ENCODE measurements at places on chromosomes 6 and 20.

DNA sequence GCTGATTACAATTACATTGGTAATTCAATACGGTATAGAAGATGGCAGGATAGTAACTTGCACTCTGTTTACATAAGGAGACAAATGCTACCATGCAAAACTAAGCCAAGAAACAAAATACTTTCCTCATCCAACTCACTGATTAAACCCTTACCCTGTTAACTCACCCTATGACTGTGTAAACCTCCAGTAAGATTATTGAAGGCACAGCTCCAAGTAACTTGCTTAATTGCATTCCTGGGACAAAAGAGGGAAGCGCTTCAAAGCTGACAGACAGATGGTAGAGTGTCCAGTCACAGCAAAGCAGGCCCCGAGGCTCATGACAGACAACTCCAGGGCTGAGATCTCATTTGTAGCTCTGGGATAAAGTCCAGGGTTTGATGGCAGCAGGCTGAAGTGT, 6.9 kb upstream of the KIF16B start:
- no peak for DNase-seq

GRCh38 chr6:108689272-108690161, 128.8 kb downstream of the FOXO3 start:
- no peak for DNase-seq

- no peak for DNase-seq
These were observed 119.0 kb downstream of the ADGRG6 start for GRCh38 chr6:142420802-142421201.

DNA sequence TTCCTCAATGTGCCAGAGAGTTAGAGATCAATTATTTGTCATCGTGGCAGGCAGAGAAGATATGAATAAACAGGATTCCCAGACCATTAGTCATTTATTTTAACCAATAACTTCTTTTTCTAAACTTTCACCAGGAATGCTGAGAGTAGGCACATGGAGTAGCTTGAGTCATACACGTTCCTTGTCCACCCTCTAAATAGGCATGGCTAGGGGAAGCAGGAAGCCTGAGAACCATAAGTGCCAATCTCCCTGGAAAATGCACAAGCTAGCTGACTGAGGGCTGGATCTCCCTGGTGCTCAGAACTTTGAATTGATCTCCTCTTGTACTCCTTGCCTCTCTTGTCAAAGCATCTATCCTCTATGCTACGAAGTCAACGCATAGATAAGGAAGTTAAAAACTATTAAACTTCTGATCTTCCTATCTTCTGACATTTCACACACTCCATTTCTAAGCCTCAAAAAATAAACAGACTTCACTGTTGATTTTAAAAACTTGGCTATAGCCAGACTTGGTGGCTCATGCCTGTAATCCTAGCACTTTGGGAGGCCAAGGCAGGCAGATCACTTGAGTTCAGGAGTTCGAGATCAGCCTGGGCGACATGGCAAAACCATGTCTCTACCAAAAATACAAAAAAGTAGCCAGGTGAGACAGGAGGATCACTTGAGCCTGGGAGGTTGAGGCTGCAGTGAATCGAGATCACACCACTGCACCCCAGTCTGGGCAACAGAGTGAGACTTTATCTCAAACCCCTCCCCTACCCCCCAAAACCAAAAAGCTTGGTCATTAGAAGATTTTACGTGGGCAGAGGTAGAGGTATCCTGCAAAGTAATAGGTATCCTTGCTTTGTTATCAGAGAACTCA, 11.8 kb downstream of the ADTRP start:
- no peak for DNase-seq

GRCh38 chr6:152462716-152463115, 174.4 kb downstream of the SYNE1 start:
- no peak for DNase-seq

GRCh38 chr6:53241938-53242337, 93.3 kb upstream of the GCM1 start:
- DNase-seq = no peak

GRCh38 chr6:109239160-109239559, 143.1 kb downstream of the CD164 start:
- DNase-seq = no peak

DNA sequence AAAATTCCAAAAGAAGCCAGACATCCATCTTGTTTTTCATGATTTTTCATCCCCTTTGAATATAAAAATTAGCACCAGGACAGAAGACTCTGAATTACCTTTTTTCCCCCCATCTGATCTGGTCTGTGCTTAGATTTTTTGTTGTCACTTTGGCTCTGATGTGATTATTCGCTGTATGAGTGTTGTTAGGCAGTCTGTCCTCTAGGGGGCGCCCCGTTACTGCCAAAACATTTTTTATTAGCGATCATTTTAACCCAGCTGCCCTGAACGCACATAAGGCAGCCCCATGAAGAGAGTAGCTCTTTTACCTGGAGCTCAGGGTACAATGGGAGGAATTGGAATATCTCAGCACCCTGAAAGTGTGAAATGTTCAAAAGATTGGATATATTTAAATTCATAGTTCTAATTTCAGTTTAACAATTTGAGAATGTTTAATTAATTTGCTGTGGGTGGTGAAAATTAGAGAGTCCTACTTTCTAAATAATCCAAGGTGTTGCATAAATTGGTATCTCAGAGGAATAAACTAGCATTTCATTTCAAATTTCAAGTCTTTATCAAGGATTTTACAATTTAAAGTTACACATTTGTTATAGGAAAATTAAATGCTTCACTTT, 60.8 kb downstream of the PRPH2 start:
- peak; percentile 90 for DNase-seq

GRCh38 chr6:15342114-15342513, 96.2 kb downstream of the JARID2 start:
- no peak for DNase-seq

DNA sequence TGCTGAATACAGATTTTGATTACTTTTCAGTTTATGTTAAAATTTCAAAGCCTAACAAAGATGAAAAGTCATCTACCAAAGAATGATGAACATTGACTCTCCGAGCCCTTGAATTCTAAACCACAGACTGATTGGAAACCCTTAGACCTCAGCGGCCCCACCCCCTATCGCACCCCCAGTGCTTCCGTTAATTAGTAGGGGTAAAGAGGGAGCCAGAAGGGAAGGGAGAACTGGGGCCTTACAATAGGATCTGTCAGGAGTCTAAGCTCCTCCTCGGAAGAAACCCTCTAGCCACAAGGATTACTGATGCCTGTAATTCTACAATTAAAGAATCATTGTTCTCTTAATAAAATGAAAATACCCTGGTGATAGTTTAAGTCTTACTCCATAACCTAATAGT, 79.7 kb upstream of the JARID2 start:
- DNase-seq = no peak

DNA sequence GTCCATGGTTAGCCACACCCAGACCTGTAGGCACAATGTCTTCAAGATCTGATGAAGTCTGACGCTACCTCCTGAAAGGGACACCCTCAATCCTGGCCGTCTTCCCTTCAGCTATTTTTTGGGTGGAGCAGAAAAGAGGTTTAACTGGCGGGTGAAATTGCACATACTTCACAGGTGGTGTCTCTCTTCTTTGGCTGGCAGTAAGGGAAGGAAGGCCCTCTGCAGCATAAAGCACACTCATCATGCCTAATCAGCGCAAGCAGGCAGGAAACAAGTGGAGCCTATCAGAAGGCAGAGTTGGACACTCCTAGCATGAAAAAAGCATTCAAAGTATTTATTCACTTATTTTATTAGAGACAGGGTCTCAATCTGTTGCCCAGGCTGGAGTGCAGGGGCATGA, 32.9 kb downstream of the PNLDC1 start:
- DNase-seq = no peak

DNA sequence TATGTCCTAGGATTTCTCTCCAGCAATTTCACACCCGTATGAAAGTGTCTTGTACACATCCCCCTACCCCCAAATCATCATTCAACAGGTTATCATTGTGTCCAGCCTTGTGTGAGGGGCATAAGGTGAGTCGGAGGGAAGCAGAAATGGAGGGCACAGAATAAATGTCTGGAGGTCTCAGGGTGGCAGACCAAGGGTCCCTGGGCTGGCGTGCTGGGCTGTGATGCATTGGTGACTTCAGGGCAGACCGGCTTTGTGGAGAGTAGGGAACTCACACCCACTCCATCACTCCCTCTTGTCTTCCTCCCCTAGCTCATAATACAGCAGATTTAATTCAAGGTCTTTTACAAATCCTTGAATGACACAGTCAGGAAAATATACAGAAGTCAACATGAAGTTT, 191.7 kb upstream of the PMEPA1 start:
- no peak for DNase-seq

DNA sequence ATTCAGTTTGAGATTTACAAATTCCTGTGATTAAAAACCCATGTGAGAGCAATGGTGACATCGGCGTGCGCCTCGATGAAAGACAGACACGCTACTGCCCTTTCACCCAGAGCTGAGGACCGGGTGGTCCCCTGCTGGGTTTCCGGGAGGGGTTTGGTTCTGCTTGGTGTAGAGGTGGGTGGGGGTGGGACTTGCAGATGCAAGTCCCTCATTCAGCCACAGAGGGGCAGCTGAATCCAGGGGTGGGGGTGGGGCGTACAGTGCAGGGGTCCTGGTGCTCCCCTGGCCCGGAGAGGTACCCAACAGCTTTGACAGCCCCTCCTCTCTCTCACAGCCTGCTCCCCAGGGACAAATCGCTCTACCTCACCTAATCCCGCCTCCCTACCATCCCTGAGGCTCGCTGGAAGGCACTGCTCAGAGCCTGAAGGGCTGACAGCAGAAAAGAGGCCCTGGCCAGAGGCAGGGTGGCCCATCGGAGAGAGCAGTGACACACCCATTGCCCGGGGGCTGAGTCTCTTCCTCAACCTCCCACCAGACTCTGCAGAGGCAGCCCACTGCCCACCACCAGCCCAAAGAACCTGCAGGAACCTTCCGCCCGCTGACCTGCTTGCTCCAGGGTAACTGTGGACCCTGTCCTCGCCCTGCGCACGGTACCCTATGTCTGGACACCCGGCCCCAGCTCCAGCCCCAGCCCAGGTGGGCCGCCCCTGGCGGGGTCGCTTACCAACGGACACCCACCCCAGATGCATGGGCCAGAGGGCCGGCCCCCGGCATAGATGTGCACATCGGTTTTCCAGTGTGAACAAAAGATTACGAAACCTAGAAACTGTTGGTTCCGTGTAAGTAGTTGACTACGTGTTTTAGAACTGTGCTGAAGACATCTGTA, 118.4 kb downstream of the JPH2 start:
- DNase-seq = no peak

GRCh38 chr20:48823476-48823875, 4.3 kb downstream of the PREX1 start:
- DNase-seq = no peak

DNA sequence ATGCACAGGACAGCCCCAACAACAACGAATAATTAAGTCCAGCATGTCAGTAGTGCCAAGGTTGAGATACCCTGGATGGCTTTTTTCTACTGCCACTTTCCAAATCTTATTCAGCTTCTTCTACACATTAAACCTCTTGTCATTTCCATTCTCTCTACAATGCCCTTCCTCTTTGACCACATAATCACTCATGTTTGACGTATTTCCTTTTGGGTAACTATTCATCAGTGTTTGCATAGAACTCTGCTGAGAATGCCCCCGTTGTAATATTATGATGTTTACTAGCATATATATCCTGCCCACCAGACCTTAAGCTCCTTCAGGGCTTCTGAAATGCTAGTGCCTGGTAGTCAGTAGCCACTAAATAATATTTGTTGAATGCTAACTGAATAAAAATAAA, 515.3 kb upstream of the RNF217 start:
- no peak for DNase-seq

GRCh38 chr6:169168706-169169105, 84.9 kb downstream of the THBS2 start:
- no peak for DNase-seq

DNA sequence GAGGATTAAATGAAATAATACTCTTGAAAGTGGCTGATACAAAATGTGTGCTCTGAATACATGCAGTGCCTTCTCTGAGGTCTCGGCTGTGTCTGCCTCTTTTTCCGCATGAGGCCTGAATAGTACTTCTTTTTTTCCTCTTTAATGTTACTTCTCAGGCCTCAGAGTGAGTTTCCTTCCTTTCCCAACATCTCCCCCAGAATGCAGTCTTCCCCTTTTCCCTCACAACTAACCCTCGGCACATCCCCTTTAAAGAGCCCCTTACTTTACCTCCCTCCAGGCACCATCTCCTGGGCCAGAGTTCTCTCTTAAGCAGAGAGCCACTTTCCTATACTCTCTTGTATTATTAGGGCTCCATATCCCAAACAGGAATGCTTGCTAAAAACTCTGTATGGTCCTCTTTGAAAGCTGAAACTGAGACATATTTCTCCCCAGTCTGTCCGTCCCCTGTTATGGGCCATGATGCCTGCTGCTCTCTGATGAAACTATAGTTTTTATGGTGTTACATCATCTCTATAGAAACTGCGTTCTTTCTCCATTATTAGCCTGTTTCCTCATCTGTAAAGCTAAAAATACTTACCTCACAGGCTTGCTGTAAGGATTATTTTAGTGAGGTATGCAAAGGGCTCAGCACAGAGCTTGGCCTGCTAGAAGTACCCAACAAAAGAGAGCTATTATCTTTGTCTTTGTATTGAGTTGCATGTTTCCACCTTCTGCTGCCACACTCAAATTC, 2.3 kb downstream of the PLAGL2 start:
- no peak for DNase-seq

GRCh38 chr6:43189776-43190304, 7.8 kb downstream of the CUL9 start:
- DNase-seq = no peak

DNA sequence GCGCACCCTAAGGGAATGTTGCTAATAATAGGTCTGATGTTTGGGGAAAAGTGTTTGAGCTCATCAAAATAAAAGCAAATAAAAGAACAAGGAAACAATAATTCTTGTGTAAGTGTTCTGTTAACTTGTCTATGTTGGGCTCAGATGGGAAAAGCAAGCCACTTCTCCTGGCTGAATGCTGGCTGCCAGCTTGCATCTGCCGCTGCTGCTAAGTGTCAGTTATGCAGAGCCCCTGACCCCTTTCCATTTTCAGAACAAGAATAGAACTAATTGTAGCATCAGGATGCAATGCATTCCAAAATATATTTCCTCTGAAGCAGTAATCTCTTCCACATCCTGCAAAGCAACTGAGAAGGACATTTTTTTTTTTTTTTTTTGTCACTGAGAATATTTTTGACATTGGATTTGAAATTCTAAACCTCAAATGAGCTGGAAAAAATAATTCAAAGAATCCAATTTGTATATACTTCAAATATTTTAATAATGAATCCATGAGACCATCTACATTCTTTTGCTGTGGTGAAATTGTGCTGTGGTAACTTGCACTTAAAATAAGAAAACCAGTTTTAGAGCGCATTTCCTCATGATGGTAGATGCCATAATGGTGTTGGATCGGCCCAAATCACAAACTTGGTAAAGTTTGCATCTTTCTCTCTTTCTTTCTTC, 43.9 kb upstream of the DEK start:
- no peak for DNase-seq

GRCh38 chr20:60304931-60305330, 346.7 kb downstream of the CDH26 start:
- DNase-seq = no peak

GRCh38 chr6:16844183-16844582, 82.9 kb upstream of the ATXN1 start:
- DNase-seq = no peak

GRCh38 chr6:12009180-12009685, 2.9 kb upstream of the HIVEP1 start:
- DNase-seq = no peak
